Aorta (tissue), 5 donors: ENCODE measurements at places on chromosomes 12 and 14. TPM values are rescaled to one million over a fixed set of nuclear protein-coding genes. Genes with fewer than 3 reads are reported as not detected.

- no peaks in the 10 kb centered on the region for H3K36me3 ChIP-seq
- no peak overlapping the region for H3K4me3 ChIP-seq
- H3K27ac ChIP-seq = no peak overlapping the region
- no peaks in the 10 kb centered on the region for H3K27me3 ChIP-seq
- no peak for DNase-seq
Observed at GRCh38 chr12:116454076-116454475, 105.1 kb upstream of the MAP1LC3B2 start.

SAMD15 gene
- 0.71 TPM for total RNA-seq

- DNase-seq = no peak
- peaks cover 1% of the 10 kb centered on the region for H3K36me3 ChIP-seq
- H3K27me3 ChIP-seq = no peaks in the 10 kb centered on the region
- peak overlapping the region; percentile 3 for H3K4me3 ChIP-seq
- H3K4me1 ChIP-seq = peaks cover 6% of the 10 kb centered on the region
- H3K27ac ChIP-seq = no peak overlapping the region
Observed at GRCh38 chr12:120688527-120689071, 1.6 kb downstream of the MLEC start.

DNA sequence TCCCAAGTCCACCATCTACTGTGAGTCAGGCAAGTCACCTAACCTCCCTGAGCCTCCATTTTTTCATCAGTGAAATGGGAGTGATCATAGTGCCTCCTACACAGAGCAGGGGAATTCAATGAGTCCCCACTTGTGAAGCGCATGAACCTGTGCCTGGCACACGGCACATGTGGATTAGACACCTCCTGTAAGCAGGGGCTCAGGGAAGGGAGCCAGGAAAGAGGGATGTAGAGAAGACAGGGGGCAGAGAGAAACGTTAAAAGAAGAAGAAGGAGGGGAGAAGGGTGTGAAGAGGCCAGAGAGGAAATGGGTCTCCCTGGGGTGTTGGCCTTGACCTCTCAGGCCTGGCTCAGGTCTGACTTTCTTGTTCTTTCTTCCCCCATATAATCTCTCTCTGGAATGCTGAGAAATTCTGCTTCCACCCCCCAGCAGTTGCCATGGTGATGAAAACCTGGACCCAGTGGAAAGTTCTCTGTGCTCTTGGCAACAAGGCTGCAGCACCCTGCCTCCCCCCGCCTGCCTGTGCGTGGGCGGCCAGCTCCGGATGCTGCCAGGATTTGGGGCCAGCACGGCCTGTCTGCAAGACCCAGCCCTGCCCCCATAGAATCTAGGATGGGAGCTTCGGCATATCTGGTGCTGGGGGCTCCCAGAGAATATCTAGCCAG, 94.5 kb downstream of the CALM1 start:
- peak; percentile 92 for DNase-seq
- H3K4me1 ChIP-seq = no peaks in the 10 kb centered on the region
- no peaks in the 10 kb centered on the region for H3K27me3 ChIP-seq
- no peak overlapping the region for H3K4me3 ChIP-seq

DNA sequence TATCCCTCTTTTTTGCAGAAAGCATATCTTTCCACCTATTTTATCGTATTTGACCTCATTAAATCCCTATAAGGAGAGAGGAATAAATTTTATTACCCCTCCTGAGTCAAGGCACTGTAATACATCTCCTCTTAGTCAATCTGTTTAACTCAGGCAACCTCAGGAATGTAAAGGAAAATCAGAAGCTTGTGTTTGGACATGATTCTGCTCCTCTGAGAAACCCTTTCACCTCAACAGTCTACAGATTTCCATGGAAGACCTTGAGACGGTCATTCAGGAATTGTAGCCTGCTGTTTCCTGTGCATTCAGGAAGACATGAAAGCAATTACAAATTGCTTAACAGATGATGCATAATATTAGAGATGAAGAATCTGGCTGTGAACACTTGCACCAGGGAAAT, 360.8 kb downstream of the PAWR start:
- H3K27ac ChIP-seq = no peak overlapping the region
- H3K36me3 ChIP-seq = no peaks in the 10 kb centered on the region
- no peak for DNase-seq

CCDC38 gene
- not detected for total RNA-seq

- H3K36me3 ChIP-seq = no peaks in the 10 kb centered on the region
- no peaks in the 10 kb centered on the region for H3K27me3 ChIP-seq
- no peaks in the 10 kb centered on the region for H3K4me1 ChIP-seq
- H3K4me3 ChIP-seq = no peak overlapping the region
Observed at GRCh38 chr12:86230516-86231146, 25.6 kb downstream of the MGAT4C start.

DNA sequence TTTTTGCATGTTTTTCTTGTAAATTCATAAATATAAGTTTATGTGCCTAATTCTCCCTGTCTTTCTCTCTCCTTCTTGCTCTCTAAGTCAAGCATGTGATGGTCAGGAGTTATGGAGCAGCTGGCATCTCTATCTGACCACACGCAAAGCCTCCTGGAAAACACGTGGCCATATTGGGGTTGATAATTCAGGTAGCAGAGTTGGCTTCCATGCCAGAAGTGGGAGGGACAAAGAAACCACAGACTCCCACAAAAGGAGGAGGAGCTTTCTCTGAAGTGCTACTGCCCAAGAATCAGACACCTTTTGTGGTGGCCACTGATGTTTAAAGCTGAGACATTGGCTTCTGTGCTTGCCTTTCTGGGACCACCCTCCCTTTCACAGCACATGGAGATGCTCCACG, 517.6 kb upstream of the TMEM132C start:
- H3K4me1 ChIP-seq = no peaks in the 10 kb centered on the region
- no peak overlapping the region for H3K27ac ChIP-seq
- no peak for DNase-seq
- no peaks in the 10 kb centered on the region for H3K36me3 ChIP-seq
- H3K4me3 ChIP-seq = no peak overlapping the region
- H3K27me3 ChIP-seq = no peaks in the 10 kb centered on the region

DNA sequence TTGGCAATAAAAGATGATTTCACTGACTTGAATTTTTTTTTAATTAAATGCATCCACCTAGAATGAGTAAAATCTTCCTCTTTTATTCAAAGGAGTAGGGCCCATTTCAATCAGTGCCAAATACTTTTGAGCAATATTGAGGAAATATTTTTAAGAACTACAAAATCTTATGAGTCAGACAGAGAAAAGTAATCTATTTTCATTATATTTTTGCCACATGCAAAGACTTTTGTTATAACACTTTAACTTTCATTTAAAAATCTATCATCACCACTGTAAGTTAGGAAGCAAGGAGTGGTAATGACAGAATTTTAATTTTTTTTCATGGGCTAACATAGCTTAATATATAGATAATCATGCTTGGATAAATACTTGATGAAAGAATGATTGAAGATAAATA, 345.2 kb upstream of the KITLG start:
- DNase-seq = no peak
- H3K4me3 ChIP-seq = no peak overlapping the region
- no peaks in the 10 kb centered on the region for H3K4me1 ChIP-seq
- H3K27ac ChIP-seq = no peak overlapping the region
- H3K27me3 ChIP-seq = no peaks in the 10 kb centered on the region

AKAP5 gene
- 2.8 TPM for total RNA-seq

LRTM2 gene
- total RNA-seq = not detected

- no peaks in the 10 kb centered on the region for H3K36me3 ChIP-seq
- H3K4me3 ChIP-seq = no peak overlapping the region
- no peaks in the 10 kb centered on the region for H3K4me1 ChIP-seq
- H3K27ac ChIP-seq = no peak overlapping the region
- no peaks in the 10 kb centered on the region for H3K27me3 ChIP-seq
Observed at GRCh38 chr12:94532490-94533422, 73.1 kb upstream of the CEP83 start.

- no peak for DNase-seq
- no peak overlapping the region for H3K4me3 ChIP-seq
- H3K4me1 ChIP-seq = no peaks in the 10 kb centered on the region
- no peaks in the 10 kb centered on the region for H3K36me3 ChIP-seq
- H3K27ac ChIP-seq = no peak overlapping the region
Observed at GRCh38 chr12:93767524-93767863, 90.3 kb downstream of the CRADD start.
